ENCODE measurements at places on chromosomes 12 and 14. TPM values are rescaled to one million over a fixed set of nuclear protein-coding genes. Genes with fewer than 3 reads are reported as not detected.

DNA sequence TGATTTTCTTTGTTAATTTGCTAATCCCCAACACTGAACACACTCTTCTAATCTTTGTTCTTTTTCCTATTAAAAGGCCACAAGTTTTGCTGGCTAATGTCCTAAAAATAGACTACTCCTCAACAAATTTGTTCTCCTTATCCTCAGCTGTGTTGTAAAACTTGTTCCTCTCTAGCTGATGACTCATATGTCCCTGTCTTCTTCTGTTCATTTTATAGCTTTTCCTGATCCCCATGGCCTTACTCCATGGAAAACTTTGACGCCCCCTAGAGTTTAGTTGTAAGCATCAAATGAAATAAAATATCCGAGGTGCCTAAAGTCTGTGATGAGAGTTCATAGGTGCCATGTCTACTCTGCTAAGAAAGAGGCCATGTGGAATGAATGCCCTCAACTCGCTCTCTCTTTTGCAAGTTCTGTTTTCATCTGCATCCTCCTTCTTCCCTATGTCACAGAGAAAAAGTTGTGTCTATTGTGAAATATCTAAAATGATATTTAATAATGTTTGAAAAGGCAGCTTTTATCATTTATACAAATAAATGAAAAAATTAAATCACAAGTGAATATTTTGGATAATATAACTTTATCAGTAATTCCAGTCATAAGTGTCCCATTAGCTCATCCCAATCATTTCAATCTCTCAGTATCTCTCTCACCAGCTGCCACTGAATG, 237.9 kb downstream of the IPO8 start:
- DNase-seq, result peak; percentile 75

The MAP1LC3B2 gene
- total RNA-seq, result 4.7 TPM

GRCh38 chr14:65345266-65345665, 67.3 kb upstream of the FUT8 start:
- no peak for DNase-seq

- DNase-seq, result peak; percentile 64
Measured at GRCh38 chr12:69154585-69155363, 84.6 kb upstream of the CPSF6 start.

DNA sequence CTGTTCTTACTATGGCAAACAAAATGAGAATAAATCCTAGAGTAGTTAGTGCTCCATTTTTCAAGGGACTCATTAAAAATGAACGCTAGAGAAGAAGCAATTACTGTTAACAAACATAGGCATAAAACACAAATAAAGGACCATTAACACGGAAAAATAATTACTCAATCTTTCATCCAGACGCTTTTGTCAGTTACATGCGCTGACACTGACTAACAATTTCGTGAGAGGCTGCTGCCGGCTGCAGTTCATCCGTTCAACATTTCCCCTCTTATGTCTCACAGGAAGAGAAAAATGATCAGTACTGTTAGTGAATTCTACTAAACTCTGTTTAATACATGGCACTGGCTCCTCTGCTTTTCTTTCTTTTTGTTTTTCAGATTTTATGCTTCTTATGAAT, 472.7 kb upstream of the FLRT2 start:
- DNase-seq, result no peak

The GPRC5D gene
- total RNA-seq, result not detected

The INHBC gene
- total RNA-seq, result 0.20 TPM

DNA sequence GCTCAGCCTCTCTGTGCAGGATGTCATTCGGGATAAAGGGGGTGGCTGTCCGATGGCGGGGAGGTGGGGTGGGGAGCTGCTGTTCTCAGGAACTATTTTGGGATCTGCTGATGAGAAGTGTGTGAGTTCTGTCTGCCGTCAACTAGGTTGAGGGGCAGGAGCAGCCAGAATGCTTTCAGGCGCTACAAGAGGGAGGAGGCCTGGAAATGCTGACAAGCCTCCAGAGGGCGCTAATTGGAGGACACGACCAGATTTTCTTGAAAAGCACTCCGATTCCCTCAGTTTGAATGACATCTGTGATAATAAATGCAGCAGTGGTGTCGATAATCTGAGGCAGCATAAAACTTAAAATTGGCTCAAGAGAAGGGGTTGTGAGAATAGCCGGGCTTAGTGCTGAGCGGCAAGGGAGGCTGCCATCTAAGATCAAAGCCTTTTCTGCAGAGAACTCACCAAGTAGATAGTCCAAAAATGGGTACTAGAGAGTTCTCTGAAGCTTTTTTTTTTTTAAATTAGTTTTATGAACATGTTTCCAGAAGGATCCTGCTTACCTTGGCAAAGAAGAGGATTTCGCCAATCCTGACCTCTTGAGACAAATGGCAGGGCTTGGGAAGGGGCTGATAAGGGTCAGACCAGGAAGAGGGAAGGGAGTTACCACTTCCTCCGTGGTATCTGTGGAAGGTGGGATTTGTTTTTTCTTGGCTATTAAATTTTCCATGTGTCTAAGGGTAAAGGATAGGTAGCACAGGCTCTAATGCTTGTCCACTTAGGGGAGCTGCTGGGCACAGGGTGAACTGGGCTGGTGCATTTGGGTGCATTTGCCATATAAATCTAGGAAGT, 94.4 kb downstream of the CRACR2A start:
- DNase-seq, result no peak

- no peak for DNase-seq
Measured at GRCh38 chr14:52014601-52015267, 25.4 kb downstream of the RTRAF start.

DNA sequence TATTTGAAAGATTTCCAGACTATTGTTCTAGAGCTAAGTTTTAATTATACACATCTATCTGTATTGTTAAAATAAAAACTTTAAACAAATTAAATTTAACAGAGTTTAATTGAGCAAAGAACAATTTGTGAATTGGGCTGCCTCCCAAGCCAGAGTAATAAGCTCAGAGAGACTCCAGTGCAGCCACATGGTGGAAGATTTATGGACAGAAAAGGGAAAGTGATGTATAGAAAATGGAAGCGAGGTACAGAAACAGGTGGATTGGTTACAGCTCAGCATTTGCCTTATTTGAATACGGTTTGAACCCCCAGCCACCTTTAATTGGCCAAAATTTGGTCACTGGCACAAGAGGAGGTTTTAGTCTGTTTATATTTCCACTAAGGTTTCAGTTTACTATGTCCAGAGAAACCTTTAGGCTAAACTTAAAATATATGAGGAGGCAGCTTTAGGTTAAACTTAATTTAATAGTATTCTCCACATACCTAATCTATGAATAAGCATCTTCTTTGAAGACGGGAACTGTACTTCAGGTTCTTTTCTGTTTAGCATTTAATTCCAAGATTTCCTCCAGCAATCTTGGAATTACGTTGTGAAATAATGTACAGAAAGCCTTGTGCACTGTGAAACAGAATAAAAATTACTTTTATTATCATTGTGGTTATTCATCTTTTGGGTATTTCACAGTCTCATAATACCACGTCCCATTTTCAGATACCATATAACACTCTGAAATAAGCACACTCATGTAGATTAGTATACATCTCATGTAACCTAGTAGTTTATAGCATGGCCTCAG, 19.4 kb downstream of the SRGAP1 start:
- no peak for DNase-seq

DNA sequence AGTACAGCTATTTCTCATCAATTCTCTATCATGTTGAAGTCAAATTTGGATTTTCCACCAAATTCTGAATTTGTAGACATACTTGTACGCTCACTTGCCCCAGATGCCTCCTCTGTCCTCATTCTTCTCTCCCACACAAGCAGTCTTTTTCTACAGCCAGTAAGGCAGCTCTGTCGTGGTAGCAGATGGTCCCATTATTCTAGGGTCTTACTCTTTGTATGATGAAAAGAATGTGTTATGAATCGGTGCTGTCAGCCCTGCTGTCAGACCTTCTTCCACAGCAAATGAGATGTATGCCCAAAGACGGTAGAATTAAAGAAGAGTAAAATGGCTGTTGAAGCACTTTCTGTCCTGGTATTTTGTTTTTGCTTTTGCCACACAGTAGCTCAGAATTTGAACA, 17.2 kb upstream of the PAPLN start:
- DNase-seq, result no peak

The DERA gene
- 32.6 TPM for total RNA-seq

The E2F7 gene
- total RNA-seq, result 19.5 TPM

The POTEG gene
- not detected for total RNA-seq

GRCh38 chr12:130818635-130819576, 20.1 kb downstream of the STX2 start:
- no peak for DNase-seq

DNA sequence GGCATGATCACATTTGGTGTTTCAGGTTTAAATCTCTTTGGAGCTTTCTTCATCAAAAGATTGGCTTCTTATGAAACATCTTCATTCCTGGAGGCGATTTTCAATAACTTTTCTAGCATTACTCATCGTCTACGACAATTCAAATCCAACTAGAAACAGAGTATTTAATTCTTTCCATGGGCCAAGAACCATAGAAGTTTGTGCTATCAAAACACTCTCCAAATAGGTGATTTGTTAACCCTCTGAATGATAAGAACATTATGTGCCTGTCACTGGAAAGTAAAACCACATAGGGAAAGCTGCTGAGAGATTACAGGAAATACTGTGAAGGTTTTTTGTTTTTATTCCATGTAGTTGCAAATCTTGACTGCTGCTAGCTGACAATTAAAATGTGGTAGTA, 6.9 kb upstream of the DCN start:
- DNase-seq, result no peak

The LBHD2 gene
- total RNA-seq, result not detected

DNA sequence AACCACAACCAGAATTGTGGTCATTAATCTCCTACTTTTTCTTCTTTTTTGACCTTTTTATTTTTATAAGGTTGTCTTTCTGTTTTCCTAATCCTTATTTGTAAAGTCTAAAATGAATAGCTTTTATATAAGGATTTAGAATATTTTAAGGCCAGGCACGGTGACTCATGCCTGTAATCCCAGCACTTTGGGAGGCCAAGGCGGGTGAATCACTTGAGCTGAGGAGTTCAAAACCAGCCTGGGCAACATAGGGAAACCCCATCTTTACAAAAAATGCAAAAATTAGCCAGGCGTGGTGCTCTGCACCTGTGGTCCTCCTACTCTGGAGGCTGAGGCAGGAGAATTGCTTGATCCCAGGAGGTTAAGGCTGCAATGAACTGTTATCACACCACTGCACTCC, 55.1 kb downstream of the IFT81 start:
- DNase-seq, result no peak

- DNase-seq, result peak; percentile 72
Measured at GRCh38 chr12:57726151-57726883, 12.2 kb downstream of the AGAP2 start.

DNA sequence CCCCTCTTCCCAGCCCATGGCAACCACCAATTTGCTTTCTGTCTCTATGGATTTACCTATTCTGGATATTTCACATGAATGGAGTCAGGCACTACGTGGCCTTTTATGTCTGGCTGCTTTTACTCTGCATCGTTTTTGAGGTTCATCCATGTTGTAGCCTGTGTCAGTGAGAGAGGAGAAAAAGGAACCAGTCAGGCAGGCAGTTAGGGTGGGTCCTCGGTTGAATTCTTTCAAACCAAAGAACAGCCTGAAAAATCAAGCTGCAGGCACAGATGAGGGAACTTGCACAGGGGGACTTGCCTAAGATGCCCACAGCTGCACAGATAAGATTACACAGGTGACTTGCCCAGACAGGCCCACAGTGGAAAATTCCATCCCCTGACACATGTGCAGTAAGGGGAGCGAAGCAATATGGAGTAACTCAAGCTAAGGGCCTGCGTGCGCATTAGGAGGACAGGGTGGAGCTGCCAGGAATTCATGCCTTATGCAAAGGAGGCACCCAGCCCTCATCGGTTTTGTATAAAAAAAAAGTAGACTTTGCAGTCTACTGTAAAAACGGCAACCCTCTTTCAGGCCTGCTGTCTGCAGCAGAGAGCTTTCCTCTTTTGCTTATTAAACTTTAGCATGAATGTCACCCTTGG, 152.4 kb upstream of the RFLNA start:
- DNase-seq, result no peak

GRCh38 chr12:66453844-66454243, 151.6 kb downstream of the HELB start:
- no peak for DNase-seq

DNA sequence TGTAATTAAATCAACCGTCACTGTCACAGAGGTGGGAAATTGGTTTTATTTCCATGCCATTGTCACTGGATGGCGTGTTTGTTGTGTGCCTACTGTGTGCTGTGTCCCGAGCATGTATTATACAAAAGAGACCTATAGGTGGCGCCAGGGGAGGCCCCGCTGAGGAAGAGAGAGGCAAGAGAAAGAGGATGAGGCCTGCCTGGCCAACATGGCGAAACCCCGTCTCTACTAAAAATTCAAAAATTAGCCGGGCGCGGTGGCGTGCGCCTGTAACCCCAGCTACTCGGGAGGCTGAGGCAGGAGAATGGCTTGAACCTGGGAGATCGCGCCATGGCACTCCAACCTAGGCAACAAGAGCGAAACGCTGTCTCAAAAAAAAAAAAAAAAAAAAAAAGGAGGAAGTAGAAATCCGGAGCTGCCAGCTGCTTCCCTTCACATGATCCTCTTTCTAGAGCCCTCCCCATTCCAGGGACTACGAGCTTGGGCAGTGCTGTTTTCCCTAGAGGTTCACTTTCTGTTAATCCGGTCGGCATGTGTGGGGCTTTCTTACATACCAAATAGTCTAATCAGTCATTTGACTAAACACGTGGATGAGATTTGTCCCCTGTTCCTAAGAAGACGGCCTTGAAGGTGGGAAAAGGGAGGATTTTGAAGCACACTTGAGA, 6.4 kb upstream of the CCDC175 start:
- DNase-seq, result no peak

DNA sequence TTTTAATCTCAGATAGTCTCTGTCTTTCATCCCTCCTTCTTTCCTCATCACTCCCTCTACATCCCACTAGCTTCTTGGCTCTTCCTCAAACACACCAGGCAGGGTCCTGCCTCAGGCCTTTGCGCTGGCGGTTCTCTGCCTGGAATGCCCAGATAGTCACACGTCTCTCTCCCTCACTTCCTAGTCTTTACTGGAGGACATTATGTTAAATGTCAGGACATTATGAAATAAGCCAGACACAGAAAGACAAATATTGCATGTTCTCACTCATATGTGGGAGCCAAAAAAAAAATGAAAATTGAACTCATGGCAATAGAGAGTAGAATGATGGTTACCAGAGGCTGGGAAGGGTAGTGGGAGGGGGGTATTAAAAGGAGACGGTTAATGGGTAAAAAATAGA, 442.0 kb downstream of the MED13L start:
- no peak for DNase-seq

The GPR132 gene
- 0.10 TPM for total RNA-seq

The KLRC4 gene
- 2.1 TPM for total RNA-seq

- no peak for DNase-seq
Measured at GRCh38 chr14:56896922-56897321, 86.6 kb upstream of the OTX2 start.

The IL26 gene
- total RNA-seq, result not detected

- DNase-seq, result no peak
Measured at GRCh38 chr12:4152145-4152795, 121.3 kb upstream of the CCND2 start.

- DNase-seq, result no peak
Measured at GRCh38 chr12:3416159-3416558, 74.8 kb upstream of the PRMT8 start.

- no peak for DNase-seq
Measured at GRCh38 chr12:105071981-105072380, 12.3 kb downstream of the ALDH1L2 start.

The AHSA1 gene
- total RNA-seq, result 222 TPM
